Mesenchymal stem cell (in vitro differentiated cells and primary cell): ENCODE measurements at places on chromosomes 13 and 19.

- H3K4me3 ChIP-seq: no peak overlapping the region
- no peaks in the 10 kb centered on the region for H3K27me3 ChIP-seq
- DNase-seq: no peak
- H3K4me1 ChIP-seq: peaks cover 6% of the 10 kb centered on the region
- H3K36me3 ChIP-seq: no peaks in the 10 kb centered on the region
Measured at GRCh38 chr13:105342281-105342820, 1193.1 kb downstream of the EFNB2 start.

GRCh38 chr19:13974073-13974472 is 21.8 kb downstream of the DCAF15 start:
- H3K4me3 ChIP-seq: no peak overlapping the region
- peaks cover 14% of the 10 kb centered on the region for H3K4me1 ChIP-seq
- H3K27me3 ChIP-seq: peaks cover 2% of the 10 kb centered on the region
- DNase-seq: no peak
- H3K27ac ChIP-seq: no peak overlapping the region

DNA sequence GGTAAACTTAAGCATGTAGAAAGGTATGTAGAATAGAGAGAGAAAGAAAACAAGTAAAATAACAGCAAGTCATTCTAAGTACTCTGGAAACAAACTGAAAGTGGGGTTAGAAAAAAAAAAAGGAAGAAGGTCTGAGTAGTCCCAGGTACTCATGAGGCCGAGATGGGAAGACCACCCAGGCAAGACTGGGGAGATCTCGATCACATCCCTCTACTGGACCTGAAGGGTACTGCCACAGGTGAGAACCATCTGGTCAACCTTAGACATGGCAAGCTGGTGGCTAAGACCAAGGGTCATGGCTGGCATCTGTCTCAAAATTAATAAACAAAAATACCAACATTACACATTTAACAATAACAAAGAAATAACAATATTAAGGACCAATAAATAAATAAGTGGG is 36.3 kb upstream of the ZNF724 start:
- DNase-seq: no peak
- H3K4me1 ChIP-seq: no peaks in the 10 kb centered on the region
- no peak overlapping the region for H3K4me3 ChIP-seq
- no peaks in the 10 kb centered on the region for H3K36me3 ChIP-seq
- H3K27ac ChIP-seq: no peak overlapping the region
- H3K27me3 ChIP-seq: no peaks in the 10 kb centered on the region

DNA sequence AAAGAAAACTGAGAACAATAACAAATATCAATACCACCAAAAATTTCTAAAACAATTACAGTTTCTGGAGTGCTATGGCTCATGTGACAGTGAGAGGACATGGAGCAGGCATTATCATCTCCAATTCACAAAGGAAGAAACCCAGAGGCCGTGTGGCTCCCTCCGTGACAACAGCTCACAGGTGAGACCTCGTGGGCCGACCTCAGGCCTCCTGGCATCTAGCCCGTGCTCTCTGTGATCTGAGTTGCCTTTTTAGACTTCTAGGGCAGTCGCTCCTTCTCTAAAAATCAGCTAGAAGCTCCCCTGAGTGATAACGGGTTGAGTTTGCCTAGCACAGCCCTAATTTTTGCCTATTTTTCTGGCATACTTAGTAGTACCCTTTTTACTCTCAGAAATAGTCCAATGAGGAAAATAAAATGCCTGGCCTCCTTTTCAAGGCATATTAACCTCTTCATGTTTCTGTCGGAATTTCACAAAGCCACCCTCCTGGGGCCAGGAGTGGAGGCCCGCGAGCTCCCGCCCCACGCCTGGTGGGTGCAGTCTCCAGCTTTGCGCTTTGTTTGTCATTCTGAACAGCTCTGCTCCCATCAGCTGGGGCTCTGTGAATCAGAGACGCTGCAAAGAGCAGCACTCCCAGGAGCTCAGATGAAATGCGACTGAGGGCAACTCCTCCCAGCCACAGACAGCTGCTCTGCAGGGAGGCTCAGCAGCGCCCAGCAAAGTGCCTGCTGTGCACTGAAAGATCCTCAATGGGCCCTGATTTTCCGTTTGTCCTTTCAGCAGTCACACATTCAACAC is 292.5 kb downstream of the UQCRFS1 start:
- peaks cover 29% of the 10 kb centered on the region for H3K27me3 ChIP-seq
- H3K27ac ChIP-seq: no peak overlapping the region
- H3K4me3 ChIP-seq: no peak overlapping the region
- H3K36me3 ChIP-seq: no peaks in the 10 kb centered on the region
- peaks cover 9% of the 10 kb centered on the region for H3K4me1 ChIP-seq
- no peak for DNase-seq
